ENCODE measurements at places on chromosomes 2 and 18.

- DNase-seq, result no peak
Observed at GRCh38 chr2:191620144-191620543, 57.8 kb upstream of the NABP1 start.

- no peak for DNase-seq
Observed at GRCh38 chr2:38671946-38672345, 6.0 kb downstream of the GALM start.

DNA sequence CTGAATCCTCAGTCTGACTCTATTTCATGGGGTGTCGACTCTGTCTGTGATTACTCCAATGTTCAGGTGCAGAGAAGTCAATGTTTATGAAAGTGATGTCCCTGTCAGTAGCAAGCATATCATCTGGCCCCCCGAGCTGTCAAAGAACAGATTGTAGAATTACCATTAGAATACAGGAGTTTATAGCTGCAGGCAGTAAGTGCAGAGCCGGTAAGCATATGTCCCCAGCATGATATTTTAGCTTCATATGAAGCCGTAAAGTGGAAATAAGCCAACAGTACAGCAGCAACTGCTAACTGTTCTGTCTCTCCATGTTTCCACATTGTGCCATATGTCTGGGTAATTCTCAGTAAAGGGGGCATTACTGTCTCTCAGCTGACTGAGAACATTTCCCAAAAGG lies 541.8 kb downstream of the SOX11 start:
- DNase-seq, result no peak

GRCh38 chr18:75269696-75270095 lies 59.1 kb downstream of the TSHZ1 start:
- no peak for DNase-seq

DNA sequence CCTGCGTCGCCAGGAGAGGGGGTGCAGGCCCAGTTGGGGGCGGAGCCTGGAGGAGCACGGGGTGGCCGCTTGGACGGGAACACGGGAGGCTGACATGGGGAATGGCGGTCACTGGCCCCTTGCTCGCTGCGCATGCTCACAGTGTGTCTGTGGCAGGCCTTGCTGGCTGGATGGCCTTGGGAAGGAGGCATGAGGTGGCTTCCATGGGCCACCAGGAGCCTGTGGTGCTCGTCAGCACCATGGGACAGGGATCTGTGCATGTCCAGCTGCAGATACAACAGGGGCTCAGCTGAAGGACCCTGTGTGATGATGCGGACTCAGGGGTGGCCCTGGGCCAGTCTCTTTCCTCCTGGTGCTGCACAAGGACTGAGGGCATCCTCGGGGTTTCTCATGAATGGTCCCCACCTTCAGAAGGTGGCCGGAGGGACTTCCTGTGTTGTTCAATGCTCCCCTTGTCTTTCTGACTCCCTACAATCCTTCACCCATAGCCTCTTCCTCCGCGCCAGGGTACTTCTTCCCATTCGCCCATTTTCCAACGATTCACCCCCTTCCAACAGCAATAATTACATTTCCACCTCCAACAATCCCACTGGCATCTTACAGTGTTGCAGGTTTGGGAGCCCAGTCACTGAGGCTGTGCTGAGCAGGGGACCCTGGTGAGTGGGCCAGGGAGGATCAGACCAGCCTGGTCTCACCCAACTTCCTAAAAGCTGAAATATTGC lies 3.4 kb upstream of the SP140L start:
- no peak for DNase-seq

GRCh38 chr2:232757905-232758304 lies 18.5 kb downstream of the KCNJ13 start:
- no peak for DNase-seq

DNA sequence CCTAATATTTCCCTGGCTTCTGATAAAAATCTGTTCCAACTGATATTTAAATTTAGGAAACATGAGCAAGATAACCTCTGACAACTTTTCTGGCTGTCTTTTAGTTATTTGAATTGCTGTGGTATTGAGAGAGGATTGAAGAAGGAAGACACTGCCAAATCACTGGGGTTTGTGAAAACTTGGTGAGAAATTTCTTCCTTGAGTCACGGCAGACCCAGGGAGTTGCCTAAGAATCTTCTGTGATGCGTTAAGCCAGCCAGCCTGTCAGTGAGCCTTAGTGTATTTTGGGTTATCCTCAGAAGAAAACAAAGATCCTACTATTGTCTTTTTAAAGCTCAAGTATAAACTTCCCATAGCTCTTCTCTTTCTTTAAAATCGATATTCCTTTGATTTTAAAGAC lies 17.5 kb upstream of the DOK6 start:
- DNase-seq, result no peak

- DNase-seq, result no peak
Observed at GRCh38 chr2:119323459-119323858, 43.2 kb downstream of the C2orf76 start.

DNA sequence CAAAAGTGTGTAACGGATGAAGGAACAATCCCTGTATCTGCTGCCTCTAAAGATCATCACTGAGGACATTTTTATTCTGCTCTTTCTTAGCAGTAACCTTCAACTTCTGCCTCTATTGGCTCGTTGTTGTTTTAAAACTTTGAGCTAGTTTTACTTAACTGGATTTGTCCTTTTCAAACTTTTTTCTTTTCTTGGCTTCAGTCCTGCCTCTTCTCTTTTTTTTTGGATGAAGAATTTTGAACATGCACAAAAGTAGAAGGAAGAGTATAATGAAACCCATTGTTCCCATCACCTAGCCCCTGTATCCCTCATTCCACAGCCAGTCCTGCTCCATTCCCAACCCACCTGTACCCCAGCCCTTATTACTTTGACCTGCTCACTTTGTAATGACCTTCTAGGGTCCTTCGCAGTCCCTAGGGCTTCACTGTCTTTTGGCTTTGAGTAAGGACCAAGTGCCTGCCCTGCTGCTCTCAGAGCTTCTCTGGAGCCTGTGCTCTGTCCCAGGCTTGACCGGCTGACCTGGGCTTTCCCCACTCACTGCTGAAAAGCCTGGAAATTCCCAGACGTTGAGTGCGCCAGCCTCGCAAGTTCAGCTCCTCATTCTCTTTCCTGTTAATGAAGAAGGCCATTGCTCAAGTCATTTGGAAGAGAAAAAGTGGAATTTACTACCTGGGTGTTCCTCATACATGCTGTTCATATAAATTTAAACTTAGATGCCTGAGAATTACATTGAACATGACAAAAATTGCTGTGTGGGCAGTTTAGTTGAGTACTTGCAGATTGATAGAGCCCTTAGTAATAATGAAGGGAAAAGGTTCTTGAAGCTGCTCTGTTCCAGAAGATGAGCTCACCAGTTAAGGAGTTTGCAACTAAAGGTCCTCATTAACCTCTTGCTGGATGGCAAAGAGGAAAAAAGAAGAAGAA lies 149.3 kb upstream of the ALPP start:
- no peak for DNase-seq

- DNase-seq, result no peak
Observed at GRCh38 chr2:8676921-8677645, 4.8 kb upstream of the ID2 start.

DNA sequence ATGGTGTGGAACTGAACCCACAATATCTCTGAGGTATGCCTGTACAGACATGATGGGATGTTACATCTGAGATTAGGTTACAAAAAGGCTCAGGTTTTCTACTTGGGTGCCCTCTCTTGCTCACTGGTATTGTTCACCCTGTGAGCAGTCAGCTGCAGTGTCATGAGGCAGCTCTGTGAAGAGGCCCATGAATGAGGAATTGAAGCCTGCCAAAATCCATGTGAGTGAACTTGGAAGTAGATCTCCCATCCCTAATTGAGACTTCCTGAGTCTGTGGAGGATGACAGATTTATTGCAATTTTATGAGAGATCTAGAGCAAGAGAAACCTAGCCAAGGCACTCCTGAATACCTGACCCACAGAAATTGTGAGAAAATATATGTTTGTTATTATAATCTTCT lies 404.9 kb upstream of the ZEB2 start:
- no peak for DNase-seq

- no peak for DNase-seq
Observed at GRCh38 chr2:100110614-100111000, 31.8 kb downstream of the AFF3 start.

DNA sequence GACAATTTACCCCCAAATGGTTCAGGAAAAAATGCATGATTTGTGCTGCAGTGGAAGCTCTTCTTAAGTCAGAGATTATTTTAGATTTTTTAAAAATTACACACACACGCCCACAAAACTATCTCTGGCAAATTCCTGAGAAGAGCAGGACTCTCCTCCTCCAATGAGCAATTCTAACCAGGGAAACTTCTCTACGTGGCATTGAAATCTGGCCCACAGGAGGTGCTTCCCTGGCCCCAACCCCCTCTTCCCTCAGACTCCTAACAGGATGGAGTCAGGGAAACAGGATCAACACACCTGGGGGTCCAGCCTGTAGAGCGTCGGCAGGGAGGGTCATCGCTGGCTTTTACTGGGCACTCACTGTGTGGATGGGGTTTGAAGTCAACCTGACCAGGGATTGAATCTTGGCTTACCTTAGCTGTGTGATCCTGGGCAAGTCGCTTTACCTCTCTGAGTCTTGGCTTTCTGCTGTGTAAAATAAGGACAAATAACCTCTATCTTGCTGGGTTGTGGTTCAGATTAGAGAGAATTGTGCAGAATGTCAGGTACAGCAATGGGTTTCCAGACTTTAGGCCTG lies 65.4 kb upstream of the ASAP2 start:
- DNase-seq, result no peak

- no peak for DNase-seq
Observed at GRCh38 chr2:38528534-38528933, 74.2 kb downstream of the HNRNPLL start.

DNA sequence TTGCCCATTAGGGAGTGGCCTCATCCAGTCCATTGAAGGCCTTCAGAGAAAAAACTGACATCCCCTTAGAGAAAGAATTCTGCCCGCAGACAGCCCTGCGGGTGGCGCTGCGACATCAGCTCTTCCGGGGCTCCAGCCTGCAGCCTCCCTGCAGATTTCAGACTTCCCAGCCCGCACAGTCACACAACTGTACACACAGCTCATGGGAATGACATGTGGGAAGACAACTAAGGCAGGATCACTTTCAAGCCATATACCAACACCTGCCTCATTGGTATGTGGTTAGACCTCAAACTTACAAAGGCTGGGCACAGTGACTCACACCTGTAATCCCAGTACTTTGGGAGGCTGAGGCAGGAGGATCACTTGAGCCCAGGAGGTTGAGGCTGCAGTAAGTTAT lies 24.8 kb upstream of the TUBB6 start:
- DNase-seq, result no peak

DNA sequence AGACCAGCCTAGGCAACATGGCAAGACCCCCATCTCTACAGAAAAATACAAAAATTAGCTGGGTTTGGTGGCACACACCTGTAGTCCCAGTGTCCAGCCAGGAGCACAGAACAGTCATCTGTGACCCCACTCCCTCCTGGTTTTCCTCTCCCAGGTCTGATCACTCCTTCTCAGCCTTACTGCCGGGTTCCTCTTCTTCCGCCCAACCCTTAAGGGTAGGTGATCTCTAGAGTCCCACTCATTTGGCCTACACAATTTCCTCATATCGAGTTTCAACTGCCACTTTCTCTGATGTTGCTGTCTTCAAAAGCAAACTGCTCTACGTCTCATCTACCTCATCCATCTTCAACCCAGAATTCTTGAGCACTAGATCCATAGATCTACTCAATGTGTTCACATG lies 13.4 kb upstream of the MAT2A start:
- no peak for DNase-seq

DNA sequence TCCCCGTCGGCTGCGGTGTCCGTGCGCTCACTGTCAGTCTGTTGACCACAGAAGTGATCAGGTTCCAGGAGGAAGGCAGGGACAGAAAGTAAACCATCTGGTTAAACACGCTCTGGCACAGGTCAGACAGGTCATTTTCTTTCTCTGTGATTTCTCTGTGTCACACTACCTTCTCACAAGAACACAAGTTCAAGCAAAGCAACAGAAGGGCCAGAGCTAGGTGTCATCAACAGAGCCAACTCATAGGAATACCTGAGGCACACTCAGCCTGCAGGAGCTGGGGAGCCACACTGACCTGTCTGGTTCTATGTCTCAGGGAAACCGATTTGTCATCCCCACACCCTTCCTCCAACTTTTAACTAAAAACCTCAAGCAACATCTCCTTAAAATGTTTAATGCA lies 115.1 kb upstream of the ZBTB14 start:
- DNase-seq, result no peak

DNA sequence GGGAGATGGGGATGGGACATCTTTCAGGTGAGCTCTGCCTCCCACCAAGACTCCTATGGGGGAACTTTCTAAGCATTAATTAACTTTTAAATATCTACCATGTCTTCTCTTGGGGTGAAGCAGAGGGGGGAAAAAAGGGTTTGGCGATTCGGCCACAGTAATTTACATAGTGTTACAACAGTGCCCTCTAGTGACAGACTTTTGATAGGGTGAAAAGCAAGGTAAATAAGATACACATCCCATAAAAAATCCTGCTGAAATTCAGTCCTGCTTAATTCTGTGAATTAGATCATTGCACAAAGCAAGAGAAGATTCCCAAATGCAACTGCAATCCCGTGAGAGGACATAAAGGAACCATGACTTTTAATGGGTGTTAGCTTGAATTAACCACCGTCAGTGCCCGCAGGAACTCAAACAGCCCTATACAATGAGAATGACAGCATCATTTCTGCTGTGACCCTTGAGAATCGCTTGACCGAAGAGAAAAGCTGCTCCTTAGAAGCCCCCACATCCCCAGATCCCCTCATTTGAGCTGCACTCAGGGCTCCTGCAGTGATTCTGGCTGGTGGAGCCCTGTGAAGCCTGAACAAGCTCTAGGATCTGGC lies 32.8 kb downstream of the FAM124B start:
- DNase-seq, result no peak

DNA sequence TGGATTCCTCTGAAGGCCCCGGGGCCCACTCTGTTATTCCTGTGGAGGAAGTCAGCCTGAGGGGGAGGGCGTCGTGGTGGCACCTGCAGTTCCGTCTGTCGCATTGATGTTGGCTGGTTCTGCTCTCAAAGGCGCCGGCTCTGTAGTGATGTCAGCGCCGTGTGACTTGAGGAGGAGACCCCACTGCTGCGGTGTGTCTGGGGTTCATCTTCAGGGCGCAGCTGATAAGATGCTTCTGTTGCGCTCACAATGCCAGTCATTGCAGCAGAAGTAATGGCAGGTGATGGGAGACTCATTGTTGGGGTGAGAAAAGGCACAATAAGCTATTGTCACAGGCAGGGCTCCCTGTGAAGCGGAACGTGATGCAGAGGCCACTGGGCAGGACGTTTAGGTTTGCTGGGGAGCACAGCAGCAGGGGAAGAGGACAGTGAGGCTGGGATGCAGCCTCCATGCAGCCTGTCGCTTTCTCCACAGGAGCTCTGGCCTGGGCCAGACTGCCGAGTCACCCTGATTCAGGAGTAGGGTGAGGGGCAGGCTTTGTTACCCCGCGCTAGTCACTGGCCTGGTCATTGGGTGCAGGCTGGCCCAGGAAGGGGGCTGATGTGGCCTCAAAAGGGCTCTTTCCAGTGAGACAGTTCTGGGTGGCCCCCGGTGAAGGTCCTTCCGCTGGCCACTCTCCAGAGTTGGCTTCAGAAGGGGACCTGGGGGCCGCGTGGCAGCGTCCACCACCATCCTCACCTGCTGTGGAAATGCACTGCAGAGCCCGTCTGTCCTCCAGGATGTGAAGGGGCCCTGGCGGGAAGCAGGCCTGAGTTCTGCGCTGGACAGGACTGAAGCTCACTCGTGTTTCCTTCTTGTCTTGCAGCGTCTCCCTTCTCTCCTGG lies 42.9 kb downstream of the SH3BP4 start:
- DNase-seq, result no peak

GRCh38 chr2:189583227-189584198 lies 2.9 kb upstream of the SLC40A1 start:
- no peak for DNase-seq

All from GM12892 (cell line).